ENCODE measurements at places on chromosomes 2 and 18. TPM values are rescaled to one million over a fixed set of nuclear protein-coding genes. Genes with fewer than 3 reads are reported as not detected.

The ANKRD62 gene
- not detected for total RNA-seq

The MC2R gene
- total RNA-seq, result not detected

GRCh38 chr2:161362568-161363166 lies 53.4 kb upstream of the TBR1 start:
- no peaks in the 10 kb centered on the region for H3K27me3 ChIP-seq
- no peak overlapping the region for H3K27ac ChIP-seq
- no peaks in the 10 kb centered on the region for H3K4me1 ChIP-seq
- peaks cover 5% of the 10 kb centered on the region for H3K36me3 ChIP-seq
- no peak for DNase-seq
- no peak overlapping the region for H3K4me3 ChIP-seq

GRCh38 chr2:225814554-225814953 lies 415.0 kb downstream of the NYAP2 start:
- H3K4me3 ChIP-seq, result no peak overlapping the region
- DNase-seq, result no peak
- H3K36me3 ChIP-seq, result no peaks in the 10 kb centered on the region
- no peaks in the 10 kb centered on the region for H3K4me1 ChIP-seq
- no peaks in the 10 kb centered on the region for H3K27me3 ChIP-seq

DNA sequence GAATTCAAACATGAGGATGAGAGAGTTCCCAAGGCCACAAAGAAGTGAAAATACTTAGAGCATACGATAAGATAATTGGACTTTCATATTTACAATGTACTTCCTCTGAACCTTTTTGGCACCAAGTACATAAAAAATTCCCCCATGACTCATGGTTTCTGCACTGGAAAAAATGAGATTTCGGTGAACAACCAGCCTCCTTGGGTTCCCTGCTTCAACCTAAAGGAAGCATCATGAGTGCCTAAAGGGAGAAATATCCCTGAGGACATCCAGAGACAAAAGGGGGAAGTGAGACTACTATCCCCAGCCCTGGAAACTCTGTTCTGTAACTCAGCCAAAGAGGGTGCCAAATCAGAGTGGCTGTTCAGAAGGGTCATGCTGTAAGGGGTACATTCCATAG lies 562.7 kb upstream of the SLC39A10 start:
- no peak for DNase-seq
- no peaks in the 10 kb centered on the region for H3K27me3 ChIP-seq
- no peaks in the 10 kb centered on the region for H3K4me1 ChIP-seq
- no peak overlapping the region for H3K4me3 ChIP-seq

DNA sequence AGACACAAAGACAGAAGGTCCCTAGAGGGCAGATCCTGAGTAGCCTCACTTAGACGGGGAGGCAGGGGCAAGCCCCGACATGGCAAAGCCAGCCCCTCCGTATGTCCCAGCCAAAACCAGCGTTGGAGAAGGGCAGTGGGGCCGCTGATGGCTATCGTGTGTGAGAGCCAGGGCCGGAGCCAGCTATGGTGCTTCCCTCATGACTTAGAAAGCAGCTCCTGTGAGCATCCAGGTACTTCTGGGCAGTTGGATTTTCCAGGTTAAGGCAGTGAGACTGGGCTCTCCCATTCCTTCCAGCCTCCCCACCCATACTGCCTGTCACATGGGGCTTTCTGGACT lies 31.2 kb upstream of the ROCK2 start:
- peaks cover 51% of the 10 kb centered on the region for H3K4me1 ChIP-seq
- no peaks in the 10 kb centered on the region for H3K36me3 ChIP-seq
- DNase-seq, result no peak
- H3K27ac ChIP-seq, result peak overlapping the region; percentile 86
- H3K27me3 ChIP-seq, result no peaks in the 10 kb centered on the region
- no peak overlapping the region for H3K4me3 ChIP-seq

DNA sequence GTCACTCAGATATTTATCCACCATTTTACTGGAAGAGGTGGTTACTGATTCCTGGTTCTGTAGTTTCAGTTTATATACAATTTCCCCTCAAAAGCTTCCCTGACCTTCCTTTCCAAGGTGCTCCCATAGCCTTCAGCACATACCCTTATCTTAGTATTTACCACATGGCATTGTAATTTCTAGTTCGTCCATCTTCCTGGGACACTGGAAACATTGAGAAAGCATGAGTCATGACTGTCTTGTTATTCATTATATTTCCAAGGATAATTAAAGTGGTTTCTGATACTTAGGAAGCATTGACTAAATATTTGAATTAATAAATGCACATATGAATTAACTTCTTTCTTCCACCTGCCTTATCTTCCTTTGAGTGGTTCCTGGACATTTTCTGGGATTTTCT lies 203.8 kb downstream of the ETAA1 start:
- H3K27me3 ChIP-seq, result no peaks in the 10 kb centered on the region
- H3K4me3 ChIP-seq, result no peak overlapping the region
- H3K36me3 ChIP-seq, result no peaks in the 10 kb centered on the region
- no peaks in the 10 kb centered on the region for H3K4me1 ChIP-seq
- DNase-seq, result no peak

The ARHGAP28 gene
- 6.7 TPM for total RNA-seq

GRCh38 chr2:216681683-216682082 lies 13.7 kb downstream of the IGFBP5 start:
- no peak overlapping the region for H3K4me3 ChIP-seq
- H3K36me3 ChIP-seq, result no peaks in the 10 kb centered on the region
- DNase-seq, result no peak

GRCh38 chr2:161843936-161844335 lies 219.7 kb downstream of the SLC4A10 start:
- no peak overlapping the region for H3K4me3 ChIP-seq
- H3K36me3 ChIP-seq, result no peaks in the 10 kb centered on the region
- H3K4me1 ChIP-seq, result no peaks in the 10 kb centered on the region
- no peak for DNase-seq
- no peak overlapping the region for H3K27ac ChIP-seq
- H3K27me3 ChIP-seq, result no peaks in the 10 kb centered on the region

GRCh38 chr2:69939722-69940121 lies 21.7 kb downstream of the ASPRV1 start:
- peaks cover 11% of the 10 kb centered on the region for H3K36me3 ChIP-seq
- H3K4me3 ChIP-seq, result no peak overlapping the region
- no peaks in the 10 kb centered on the region for H3K27me3 ChIP-seq
- H3K4me1 ChIP-seq, result no peaks in the 10 kb centered on the region
- no peak for DNase-seq

- H3K27ac ChIP-seq, result peak overlapping the region; percentile 95
- H3K27me3 ChIP-seq, result no peaks in the 10 kb centered on the region
- peak; percentile 59 for DNase-seq
- H3K4me3 ChIP-seq, result peak overlapping the region; percentile 52
- H3K4me1 ChIP-seq, result peaks cover 19% of the 10 kb centered on the region
- H3K36me3 ChIP-seq, result peaks cover 5% of the 10 kb centered on the region
Measured at GRCh38 chr18:70337139-70337972, 48.5 kb downstream of the SOCS6 start.

DNA sequence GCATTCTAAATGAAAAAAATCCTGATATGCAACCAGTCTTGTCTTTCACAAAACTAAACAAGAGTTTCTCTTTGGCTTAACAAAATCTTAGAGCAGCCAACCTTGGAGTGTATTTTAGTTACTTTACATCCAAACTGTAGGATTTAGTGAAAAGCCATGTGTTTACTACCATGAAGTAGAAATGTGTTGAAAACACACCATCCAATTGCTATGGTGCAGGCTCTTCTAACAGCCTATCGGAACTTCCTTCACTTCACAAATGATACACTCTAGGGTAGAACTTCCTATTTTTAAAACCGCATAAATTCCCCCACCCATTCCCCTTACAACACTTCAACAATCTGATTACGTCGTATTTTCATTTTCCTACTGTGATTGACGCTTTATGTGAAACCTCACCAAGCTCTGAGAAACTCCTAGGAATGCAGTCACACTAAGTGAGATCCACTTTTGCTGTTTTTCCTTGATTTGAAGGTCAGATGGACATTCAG lies 74.4 kb upstream of the MAP4K4 start:
- no peak overlapping the region for H3K27ac ChIP-seq
- H3K36me3 ChIP-seq, result no peaks in the 10 kb centered on the region
- DNase-seq, result no peak
- H3K4me3 ChIP-seq, result no peak overlapping the region
- no peaks in the 10 kb centered on the region for H3K4me1 ChIP-seq
- H3K27me3 ChIP-seq, result no peaks in the 10 kb centered on the region

The C1QL2 gene
- total RNA-seq, result not detected

DNA sequence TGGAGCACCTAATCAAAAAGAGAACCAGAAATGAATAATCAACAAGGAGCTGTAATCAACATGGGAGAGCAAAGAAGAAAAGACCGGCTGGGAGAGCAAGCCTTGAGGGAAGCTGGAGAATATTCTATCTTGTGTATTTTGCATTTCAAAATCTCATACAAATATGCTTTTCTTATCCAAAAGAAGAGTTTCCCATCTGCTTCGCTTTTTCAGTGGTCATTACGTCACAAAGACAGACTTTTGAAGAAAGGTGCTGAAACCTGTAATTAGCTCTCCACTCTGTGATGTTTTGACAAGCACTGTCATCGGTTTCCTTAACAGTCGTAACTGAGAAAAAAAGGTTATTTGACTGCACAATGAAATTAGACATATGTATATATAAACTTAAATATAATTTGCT lies 139.1 kb upstream of the TACR1 start:
- H3K27ac ChIP-seq, result no peak overlapping the region
- no peaks in the 10 kb centered on the region for H3K27me3 ChIP-seq
- H3K4me1 ChIP-seq, result no peaks in the 10 kb centered on the region
- no peaks in the 10 kb centered on the region for H3K36me3 ChIP-seq
- DNase-seq, result no peak

The REG1A gene
- 0.95 TPM for total RNA-seq

DNA sequence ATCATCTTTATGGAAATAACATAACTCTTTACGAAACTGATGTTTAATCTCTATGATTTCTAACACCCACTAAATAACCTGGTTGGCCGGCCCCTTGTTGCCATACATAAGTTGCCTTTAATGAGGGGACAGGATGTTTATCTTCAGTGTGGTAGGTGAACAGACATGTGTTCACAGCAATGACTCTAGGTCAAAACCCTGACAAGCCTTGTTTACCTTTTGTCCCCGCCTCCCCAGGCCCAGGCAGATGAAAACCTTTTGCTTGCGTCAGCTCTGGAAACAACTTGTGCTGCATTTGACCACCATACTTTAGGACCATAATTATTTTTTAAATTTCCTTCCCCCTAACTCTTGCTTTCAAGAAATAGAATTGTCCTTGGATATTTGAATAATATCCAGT lies 2.9 kb upstream of the DSG4 start:
- no peaks in the 10 kb centered on the region for H3K27me3 ChIP-seq
- H3K4me1 ChIP-seq, result no peaks in the 10 kb centered on the region
- H3K36me3 ChIP-seq, result no peaks in the 10 kb centered on the region
- no peak overlapping the region for H3K4me3 ChIP-seq

- H3K36me3 ChIP-seq, result no peaks in the 10 kb centered on the region
- no peak for DNase-seq
- no peaks in the 10 kb centered on the region for H3K27me3 ChIP-seq
- H3K4me3 ChIP-seq, result no peak overlapping the region
- H3K4me1 ChIP-seq, result no peaks in the 10 kb centered on the region
- H3K27ac ChIP-seq, result no peak overlapping the region
Measured at GRCh38 chr2:225236769-225237323, 162.7 kb upstream of the NYAP2 start.

The LRATD1 gene
- total RNA-seq, result 3.5 TPM

- H3K27ac ChIP-seq, result no peak overlapping the region
- no peaks in the 10 kb centered on the region for H3K4me1 ChIP-seq
- no peak for DNase-seq
Measured at GRCh38 chr2:95012881-95013550, 12.5 kb upstream of the MAL start.

- peak within 1 kb of the TSS; percentile 54 for H3K4me3 ChIP-seq
- peaks cover 6% of the 10 kb centered on the region for H3K27me3 ChIP-seq
- no peak for DNase-seq
Measured at GRCh38 chr18:5895299-5895875, at the start of gene TMEM200C. TSS of gene TMEM200C (minus strand) at chr18:5895522. CDS start at chr18:5892063, 3,459 bp downstream.

DNA sequence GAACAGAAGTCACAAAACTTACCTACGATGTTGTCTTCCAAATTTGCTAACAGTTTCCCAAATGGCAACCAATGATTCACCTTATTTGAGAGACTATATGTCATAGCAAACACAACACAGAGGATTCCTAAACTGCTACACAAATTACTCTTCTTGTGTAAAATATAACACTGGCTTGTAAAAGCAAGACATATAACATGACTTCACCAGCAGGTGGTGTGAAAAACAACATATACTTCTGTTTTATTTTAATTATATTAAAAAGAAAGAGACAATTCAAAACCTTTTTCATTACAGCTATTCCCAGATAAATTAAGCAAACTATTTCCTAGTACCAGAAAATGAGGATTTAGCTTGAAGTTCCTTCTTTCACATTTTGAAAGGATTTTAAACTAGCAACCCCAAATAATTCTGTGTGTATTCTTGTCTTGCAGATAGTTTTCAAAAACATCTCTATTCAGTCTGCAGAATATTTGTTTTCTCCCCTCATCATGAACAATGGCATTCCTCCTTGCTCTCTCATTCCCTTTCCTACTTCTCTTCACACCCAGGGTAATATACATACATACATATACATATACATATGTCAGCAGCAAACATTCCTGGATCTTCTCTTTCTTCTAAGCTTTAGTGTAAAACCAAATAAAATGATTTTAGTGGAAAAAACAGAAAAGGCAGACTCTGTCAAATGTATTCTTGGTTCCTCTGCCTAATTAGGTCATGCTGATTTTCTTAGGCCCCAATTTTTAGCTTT lies 62.1 kb downstream of the SCN3A start:
- no peak for DNase-seq
- no peaks in the 10 kb centered on the region for H3K27me3 ChIP-seq
- no peak overlapping the region for H3K4me3 ChIP-seq

GRCh38 chr2:20015482-20016083 lies 3.1 kb upstream of the MATN3 start:
- H3K27me3 ChIP-seq, result peaks cover 4% of the 10 kb centered on the region
- no peaks in the 10 kb centered on the region for H3K36me3 ChIP-seq
- H3K4me3 ChIP-seq, result no peak overlapping the region
- no peak for DNase-seq
- H3K27ac ChIP-seq, result no peak overlapping the region

DNA sequence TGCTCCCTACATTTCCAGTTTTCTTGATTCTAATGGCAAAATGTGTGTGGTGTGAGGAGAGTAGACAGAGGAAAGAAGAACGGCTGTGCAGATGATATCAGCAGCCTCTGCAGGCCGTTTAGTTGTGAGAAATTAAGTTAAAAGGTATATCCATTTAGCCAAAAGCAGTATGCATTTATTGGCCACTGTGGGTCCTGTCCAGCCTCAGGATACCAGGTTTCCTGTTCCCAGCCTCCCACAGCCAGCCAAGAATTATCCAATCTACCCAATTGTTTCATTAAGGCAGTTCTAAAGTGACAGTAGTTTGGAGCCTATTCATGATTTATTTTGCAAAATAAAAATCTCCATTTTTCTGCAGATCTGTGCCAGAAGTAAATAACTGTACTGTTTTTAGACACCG lies 107.5 kb downstream of the TMEM18 start:
- H3K27ac ChIP-seq, result no peak overlapping the region
- no peak for DNase-seq
- H3K27me3 ChIP-seq, result peaks cover 7% of the 10 kb centered on the region
- H3K36me3 ChIP-seq, result no peaks in the 10 kb centered on the region

The IL1R2 gene
- total RNA-seq, result 3.1 TPM

The REG1B gene
- not detected for total RNA-seq

The PROKR1 gene
- not detected for total RNA-seq

The DAW1 gene
- total RNA-seq, result not detected
